ENCODE measurements at places on chromosomes 13 and 19.

- no peak for DNase-seq
Measured at GRCh38 chr19:2355168-2356035, 4.7 kb upstream of the TMPRSS9 start.

DNA sequence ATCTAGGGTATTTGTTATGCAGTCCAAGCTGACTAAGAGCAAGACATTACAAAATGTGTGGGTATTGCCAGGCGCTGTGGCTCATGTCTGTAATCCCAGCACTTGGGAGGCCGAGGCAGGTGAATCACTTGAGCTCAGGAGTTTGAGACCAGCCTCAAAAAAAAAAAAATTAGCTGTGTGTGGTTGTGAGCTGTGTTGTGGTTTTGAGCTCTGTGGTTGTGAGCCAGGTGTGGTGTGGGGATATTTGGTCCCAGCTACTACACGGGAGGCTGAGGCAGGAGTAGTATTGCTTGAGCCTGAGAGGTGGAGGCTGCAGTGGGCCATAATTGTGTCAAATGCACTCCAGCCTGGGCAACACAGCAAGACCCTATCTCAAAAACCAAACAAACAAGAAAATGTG lies 5.6 kb upstream of the KEAP1 start:
- no peak for DNase-seq

- DNase-seq = no peak
Measured at GRCh38 chr19:1214862-1215731, 9.5 kb downstream of the STK11 start.

GRCh38 chr19:3413796-3414327 lies 47.5 kb downstream of the NFIC start:
- no peak for DNase-seq

- no peak for DNase-seq
Measured at GRCh38 chr13:55577082-55577846, 1563.5 kb upstream of the PRR20A start.

- no peak for DNase-seq
Measured at GRCh38 chr13:36903925-36904595, 16.0 kb downstream of the SMAD9 start.

DNA sequence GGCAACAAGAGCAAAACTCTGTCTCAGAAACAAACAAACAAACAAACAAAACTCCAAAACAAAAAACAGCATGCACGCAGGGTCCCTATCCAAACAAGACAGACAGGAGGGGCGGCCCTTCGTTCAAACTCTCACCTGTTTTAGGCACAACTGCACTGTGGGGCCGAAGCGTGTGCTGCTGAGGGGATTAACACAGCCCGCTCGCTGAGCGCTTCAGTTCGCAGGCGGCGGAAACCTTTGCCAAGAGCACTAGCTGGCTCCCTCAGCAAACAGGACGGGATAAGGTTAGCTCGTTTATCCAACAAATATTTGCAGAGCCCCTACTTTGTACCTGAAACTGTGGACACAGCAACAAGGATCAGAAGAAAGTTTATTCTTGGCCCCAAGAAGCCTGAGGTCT lies 1.6 kb upstream of the ADPRHL1 start:
- DNase-seq = no peak

DNA sequence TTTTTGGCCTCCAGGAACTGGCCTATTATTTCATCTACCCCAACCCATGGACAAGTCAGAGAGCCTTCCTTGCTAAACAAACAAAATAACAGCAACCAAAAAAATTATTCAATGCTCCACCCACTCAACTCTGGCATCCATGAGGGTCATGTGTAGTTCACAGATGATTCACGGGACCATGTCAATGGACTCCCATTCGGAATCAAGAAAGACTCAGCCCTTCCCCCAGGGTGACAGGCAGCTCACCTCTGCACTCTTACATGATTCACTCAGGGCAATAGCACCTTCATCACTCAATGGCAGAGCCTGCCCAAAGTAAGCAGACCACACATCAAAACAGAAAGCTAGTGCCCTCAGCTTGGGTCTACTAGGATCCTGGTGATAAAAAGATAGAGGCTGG lies 14.3 kb upstream of the SCEL start:
- no peak for DNase-seq

- DNase-seq = no peak
Measured at GRCh38 chr19:39946532-39946931, 12.1 kb upstream of the FCGBP start.

DNA sequence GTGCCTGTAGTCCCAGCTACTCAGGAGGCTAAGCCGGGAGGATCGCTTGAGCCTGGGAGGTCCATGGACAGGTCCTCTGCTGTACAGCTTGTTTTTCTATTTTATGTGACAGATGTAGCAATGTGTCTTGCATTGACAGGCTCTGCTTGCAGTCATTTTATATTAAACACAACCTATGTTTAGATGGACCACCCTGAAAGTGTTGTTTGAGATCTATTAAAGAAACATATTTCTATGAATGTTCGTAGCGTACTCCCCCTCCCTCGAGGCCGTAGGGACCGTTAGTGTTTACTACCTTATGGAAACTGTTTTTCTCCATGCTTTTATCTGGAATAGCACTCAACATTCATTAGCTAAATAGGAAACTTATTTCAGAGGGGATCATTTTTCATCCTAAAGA lies 64.9 kb upstream of the RNF113B start:
- no peak for DNase-seq

DNA sequence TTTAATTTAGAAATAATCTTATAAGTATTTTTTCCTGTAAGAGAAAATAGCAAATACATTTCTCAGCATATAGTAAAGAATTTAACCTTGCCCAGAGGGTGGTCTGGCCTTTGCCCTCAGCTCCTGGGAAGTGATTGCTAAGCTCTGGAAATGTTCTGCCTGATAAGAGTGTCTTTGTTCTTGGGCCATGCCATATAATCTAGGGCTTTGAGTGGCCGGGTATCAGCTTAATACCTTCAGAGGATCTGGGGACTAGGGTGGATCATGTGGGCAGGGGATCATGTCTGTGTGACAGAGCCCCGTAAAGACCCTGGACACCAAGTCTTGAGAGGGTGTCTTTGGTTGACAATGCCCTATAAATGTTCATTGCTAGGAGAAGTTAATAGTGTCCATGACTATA lies 1032.4 kb upstream of the MIR17HG start:
- DNase-seq = no peak

DNA sequence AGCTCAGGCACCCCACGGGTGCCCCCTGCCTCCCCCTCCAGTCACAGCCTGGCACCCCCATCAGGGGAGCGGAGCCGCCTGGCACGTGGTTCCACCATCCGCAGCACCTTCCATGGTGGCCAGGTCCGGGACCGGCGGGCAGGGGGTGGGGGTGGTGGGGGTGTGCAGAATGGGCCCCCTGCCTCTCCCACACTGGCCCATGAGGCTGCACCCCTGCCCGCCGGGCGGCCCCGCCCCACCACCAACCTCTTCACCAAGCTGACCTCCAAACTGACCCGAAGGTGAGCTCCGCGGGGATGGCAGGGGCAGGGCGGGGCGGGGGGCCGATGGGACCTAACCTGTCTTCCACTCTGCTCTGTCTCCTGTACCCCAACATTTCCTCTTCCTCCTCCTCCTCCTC lies 25.0 kb downstream of the CKM start:
- DNase-seq = no peak

GRCh38 chr13:30696278-30697176 lies 38.8 kb upstream of the ALOX5AP start:
- no peak for DNase-seq

DNA sequence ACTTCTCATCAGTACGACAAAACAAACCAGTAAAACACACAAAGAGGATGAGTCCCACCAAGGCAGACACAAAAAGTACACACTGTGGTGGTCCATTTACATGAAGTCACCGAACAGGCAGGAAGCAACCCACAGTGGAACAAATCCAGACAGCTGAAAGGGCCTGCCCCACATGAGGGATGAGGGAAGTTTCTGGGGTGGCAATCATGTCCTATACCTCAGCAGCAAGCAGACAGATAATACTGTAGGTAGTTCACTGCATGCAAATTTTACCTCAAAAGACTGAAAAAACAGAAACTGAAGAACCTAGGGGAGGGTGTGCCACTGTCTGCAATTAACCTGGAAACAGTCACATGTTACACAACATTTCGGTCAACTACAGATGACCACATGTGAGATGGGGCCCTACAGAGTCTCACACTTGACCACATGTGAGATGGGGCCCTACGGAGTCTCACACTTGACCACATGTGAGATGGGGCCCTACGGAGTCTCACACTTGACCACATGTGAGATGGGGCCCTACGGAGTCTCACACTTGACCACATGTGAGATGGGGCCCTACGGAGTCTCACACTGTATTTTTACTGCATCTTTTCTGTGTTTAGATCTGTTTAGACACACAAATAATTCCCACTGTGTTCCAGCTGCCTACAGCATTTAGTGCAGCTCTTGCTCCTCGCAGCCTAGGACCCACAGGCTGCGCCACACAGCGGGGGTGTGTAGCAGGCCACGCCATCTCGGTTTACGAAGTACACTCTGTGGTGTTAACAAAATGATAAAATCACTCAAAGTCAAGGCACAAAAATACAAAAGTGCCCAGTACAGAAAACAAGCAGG lies 22.2 kb downstream of the PCID2 start:
- DNase-seq = no peak

Data from spinal cord (tissue), 10 donors.